ENCODE measurements at places on chromosomes 7 and 10. TPM values are rescaled to one million over a fixed set of nuclear protein-coding genes. Genes with fewer than 3 reads are reported as not detected.

CFAP43 gene
- total RNA-seq = 4.4 TPM

HDAC9 gene
- 91.2 TPM for total RNA-seq

GRCh38 chr10:112950714-112951358 lies 789 bp downstream of the TCF7L2 start:
- no peaks in the 10 kb centered on the region for H3K36me3 ChIP-seq
- peak overlapping the region; percentile 93 for H3K27ac ChIP-seq
- peak overlapping the region; percentile 90 for H3K4me3 ChIP-seq
- peak; percentile 43 for DNase-seq
- H3K4me1 ChIP-seq = no peaks in the 10 kb centered on the region

DNA sequence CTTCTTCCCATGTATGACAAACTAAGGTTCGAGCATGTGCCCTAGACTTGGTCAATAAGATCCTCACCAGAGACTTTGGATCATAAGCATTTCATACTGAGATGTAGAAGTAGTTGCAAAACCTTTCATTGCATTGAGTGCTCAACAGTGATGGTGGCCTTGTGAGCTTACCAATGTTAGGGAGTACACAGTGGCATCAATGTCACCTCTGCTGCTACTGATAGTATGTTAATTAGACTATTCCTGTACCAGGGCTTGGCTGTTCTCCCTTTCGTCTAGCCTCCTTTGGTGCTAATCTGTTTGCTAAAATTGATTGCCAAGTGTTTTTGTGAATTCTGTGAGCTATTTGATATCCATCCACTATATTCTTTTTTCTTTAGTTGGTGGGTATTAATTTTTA lies 264.5 kb upstream of the SEMA3C start:
- no peaks in the 10 kb centered on the region for H3K27me3 ChIP-seq
- no peak overlapping the region for H3K27ac ChIP-seq
- no peak for DNase-seq
- H3K4me3 ChIP-seq = no peak overlapping the region
- H3K4me1 ChIP-seq = no peaks in the 10 kb centered on the region

DNA sequence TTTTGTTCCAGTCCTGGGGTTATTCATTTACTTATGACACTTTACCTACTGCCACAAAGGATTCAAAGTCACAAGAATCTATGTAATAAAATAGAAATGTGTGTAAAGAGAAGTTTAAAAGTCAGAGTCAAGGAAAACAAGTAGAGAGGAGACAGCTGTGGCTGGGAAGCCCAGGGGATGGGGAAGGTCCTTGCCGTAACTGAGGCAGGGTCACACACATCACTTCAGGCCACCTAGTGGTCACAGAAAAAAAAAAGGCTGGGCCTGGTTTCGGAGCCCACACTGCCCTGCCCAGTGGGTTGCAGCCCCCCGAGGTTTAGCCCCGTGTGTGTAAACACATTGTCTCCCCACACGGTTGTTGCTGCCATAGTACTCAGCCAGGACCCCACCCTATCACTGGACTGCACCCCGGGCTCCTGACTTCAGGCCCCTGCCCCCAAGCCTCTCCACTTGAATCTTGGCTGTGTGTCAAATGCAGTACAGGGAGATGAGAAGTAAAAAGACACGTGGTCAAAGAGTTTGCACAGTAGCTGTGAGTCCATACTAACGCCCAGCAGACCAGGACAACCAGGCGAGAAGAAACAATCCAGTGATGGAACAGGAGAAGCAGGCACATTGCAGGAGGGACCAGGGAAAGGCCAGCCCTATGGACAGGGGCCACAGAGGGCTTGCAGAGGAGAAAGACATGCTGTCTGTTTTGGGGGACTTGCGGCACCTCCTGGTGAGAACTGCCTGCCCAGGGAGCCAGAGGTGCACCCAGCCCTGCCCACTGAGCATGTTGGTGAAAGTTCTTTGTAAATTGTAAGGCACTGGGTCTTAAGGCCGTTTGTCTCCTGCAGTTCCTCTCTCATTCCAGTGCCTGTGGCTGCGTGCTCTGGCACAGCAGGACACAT lies 91.4 kb upstream of the MACROH2A2 start:
- H3K27me3 ChIP-seq = no peaks in the 10 kb centered on the region
- no peaks in the 10 kb centered on the region for H3K4me1 ChIP-seq
- no peak for DNase-seq
- H3K27ac ChIP-seq = no peak overlapping the region

DNA sequence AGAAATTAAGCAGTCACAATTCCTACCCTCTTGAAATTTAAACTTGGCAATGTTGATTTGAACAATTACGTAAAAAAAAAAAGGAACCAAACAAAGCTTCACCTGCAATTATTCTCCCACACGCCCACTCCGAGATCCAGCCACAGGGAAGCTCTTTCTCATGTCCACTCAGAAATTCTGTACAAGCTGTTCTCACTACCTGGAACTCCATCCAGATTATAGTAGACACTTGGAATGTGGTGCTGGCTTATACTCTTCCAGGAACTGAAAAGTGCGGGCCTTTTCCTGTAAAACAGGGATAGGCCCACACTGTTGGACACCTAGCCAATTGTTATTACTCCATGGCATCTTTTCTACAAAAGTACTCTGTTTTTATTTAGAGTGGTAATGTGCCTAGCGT lies 20.3 kb upstream of the TOMM7 start:
- H3K27ac ChIP-seq = peak overlapping the region; percentile 41
- H3K4me1 ChIP-seq = no peaks in the 10 kb centered on the region
- H3K36me3 ChIP-seq = no peaks in the 10 kb centered on the region
- no peaks in the 10 kb centered on the region for H3K27me3 ChIP-seq

DNA sequence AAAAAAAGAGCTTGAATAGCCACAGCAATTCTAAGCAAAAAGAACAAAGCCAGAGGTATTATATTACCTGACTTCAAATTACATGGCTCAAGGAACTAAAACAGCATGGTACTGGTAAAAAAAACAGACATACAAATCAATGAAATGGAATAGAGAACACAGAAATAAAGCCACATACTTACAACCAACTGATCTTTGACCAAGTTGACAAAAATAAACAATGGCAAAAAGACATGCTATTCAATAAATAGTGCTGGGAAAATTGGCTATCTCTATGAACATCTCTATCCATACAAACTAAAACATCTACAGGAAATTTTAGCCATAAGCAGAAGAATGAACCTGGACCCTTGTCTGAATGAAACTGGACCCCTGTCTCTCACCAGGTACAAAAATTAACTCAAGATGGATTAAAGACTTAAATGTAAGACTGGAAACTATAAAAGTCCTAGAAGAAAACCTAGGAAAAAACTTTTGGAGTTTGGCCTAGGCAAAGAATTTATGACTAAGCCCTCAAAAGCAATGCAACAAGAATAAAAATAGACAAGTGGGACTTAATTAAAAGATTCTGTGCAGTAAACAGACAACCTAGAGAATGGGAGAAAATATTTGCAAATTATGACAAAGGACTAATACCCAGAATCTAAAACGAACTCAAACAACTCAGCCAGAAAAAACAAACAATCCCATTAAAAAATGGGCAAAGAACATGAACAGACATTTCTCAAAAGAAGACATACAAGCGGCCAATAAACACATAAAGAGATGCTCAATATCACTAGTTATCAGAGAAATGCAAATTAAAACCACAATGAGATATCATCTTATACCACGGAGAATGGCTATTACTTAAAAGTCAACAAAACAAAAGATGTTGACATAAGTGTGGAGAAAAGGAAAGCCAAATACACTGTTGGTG lies 72.8 kb upstream of the DDC start:
- H3K36me3 ChIP-seq = no peaks in the 10 kb centered on the region
- no peak for DNase-seq
- no peak overlapping the region for H3K4me3 ChIP-seq
- no peak overlapping the region for H3K27ac ChIP-seq
- H3K4me1 ChIP-seq = no peaks in the 10 kb centered on the region

- H3K4me3 ChIP-seq = no peak overlapping the region
- H3K36me3 ChIP-seq = no peaks in the 10 kb centered on the region
- DNase-seq = no peak
- H3K4me1 ChIP-seq = no peaks in the 10 kb centered on the region
- H3K27me3 ChIP-seq = no peaks in the 10 kb centered on the region
These were observed 489.1 kb upstream of the CELF2 start for GRCh38 chr10:10528563-10528910.

DNA sequence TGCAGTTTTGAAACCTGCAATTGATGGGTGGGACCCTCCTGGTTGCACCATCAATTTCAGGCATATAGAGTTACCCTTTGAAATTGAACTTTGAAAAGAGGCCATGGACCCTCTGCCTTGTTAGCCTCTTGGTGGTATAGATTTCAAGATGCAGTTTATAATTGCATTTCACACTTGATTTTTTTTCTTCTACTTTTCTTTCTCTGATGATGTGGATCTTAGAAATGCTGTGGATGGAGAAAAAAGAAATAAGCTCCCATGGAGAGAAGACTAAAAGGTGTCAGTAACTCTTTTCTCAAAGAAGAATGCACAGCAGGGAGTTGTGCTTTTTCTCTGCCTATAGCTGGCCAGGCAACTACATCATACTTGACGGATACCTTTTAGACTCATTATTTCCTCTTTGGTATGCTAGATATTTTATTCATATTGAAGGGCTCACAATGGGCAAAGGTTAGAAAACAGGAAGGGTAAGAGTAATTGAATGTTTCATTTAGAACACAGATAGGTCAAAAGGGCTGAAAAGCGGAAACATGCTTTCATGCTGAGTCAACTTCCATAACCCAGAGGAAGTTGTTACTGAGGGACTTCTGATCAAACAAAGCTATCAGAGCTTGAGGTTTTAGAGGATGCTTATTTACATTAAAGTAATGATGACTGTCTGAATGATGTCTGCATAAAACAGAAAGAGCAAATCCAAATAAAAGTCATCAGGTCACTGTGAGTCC lies 773.2 kb upstream of the LRRN3 start:
- H3K36me3 ChIP-seq = no peaks in the 10 kb centered on the region
- no peak overlapping the region for H3K4me3 ChIP-seq
- DNase-seq = no peak
- H3K27me3 ChIP-seq = no peaks in the 10 kb centered on the region
- H3K4me1 ChIP-seq = no peaks in the 10 kb centered on the region

GRCh38 chr10:43222210-43222720 lies 44.6 kb downstream of the RASGEF1A start:
- no peak overlapping the region for H3K4me3 ChIP-seq
- peak; percentile 3 for DNase-seq
- H3K27ac ChIP-seq = no peak overlapping the region
- H3K4me1 ChIP-seq = no peaks in the 10 kb centered on the region

GRCh38 chr7:80236681-80237080 lies 102.0 kb downstream of the GNAI1 start:
- no peak overlapping the region for H3K27ac ChIP-seq
- H3K4me1 ChIP-seq = no peaks in the 10 kb centered on the region
- no peaks in the 10 kb centered on the region for H3K27me3 ChIP-seq
- H3K4me3 ChIP-seq = no peak overlapping the region

- H3K27me3 ChIP-seq = no peaks in the 10 kb centered on the region
- no peaks in the 10 kb centered on the region for H3K4me1 ChIP-seq
- no peak overlapping the region for H3K4me3 ChIP-seq
- no peak for DNase-seq
These were observed 170.9 kb downstream of the USP6NL start for GRCh38 chr10:11440250-11441150.
